ENCODE measurements at places on chromosomes 2 and 18.
A peak's percentile ranks its signal among the peaks of the same experiment; 100 is the strongest.

DNA sequence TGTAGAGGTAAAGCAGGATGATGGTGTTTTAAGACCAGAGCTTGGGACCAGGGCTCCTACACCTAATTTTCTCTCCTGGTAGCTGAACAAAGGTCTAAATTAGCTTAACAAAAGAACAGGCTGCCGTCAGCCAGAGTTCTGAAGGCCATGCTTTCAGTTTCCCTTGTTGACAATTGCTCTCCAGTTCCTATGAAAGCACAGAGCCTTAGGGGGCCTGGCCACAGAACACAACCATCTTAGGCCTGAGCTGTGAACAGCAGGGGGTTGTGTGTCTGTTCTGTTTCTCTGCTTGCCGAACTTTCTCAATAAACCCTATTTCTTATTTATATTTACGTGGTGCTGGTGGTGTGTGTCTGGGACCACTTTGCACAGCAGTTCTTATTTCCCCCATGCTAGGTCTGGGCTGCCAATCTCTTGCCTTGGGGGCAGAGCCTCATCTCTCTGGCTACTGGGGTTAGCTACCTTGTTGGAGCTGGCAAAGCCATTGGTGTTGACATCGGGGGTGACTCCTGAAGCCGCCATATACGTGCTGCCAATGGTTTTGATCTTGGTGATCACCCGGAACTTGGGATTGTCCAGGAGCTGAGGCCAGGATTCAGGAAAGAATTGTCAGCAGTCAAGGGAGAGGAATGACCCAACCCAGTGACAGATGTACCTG is 29.0 kb downstream of the CENPO start:
- DNase-seq, result no peak

DNA sequence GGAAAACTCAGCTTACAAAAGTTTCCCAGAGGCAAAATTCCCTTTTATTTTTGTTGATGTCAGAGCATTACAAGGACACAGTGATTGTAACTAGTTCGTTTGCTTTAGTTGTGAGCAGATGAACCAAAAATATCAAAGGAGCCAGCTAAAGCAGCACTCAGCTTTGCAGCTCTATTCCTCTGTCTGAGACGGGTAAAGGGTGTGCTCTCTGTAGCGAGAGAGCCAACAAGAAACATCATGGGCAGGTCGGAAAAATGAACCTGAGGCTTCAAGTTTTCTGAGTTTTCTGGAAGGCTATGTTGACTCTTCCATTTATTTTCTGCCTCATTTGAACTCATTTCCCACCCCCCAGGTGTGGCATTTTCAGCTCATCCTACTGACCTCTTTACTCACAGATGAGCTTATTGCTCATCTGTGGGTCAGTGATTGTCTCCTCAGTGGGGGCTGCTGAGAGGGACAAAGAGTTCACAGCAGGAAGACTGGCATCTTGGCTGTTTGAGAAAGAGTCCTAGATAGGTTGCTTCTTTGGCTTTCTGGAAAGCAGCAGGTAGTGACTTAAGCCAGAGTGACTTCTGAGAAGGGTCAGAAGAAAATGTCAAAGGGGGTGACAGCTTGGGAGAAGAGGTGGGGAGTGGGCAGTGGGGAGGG is 66.6 kb upstream of the EPC2 start:
- DNase-seq, result no peak

- DNase-seq, result no peak
Measured at GRCh38 chr2:231185050-231185725, 13.2 kb upstream of the ARMC9 start.

DNA sequence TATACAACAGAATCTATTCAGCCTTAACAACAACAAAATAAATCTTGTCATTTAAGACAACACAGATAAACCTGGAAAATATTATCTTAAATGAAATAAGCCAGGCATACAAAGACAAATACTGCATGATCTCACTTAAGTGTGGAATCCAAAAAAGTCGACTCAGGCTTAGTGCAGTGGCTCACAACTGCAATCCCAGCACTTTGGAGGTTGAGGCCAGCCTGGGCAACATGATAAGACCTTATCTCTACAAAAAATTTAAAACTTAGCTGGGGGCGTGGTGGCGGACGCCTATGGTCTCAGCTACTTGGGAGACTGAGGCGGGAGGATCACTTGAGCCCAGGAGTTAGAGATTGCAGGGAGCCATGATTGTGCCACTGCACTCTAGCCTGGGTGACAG is 75.2 kb upstream of the RNU4ATAC start:
- no peak for DNase-seq

DNA sequence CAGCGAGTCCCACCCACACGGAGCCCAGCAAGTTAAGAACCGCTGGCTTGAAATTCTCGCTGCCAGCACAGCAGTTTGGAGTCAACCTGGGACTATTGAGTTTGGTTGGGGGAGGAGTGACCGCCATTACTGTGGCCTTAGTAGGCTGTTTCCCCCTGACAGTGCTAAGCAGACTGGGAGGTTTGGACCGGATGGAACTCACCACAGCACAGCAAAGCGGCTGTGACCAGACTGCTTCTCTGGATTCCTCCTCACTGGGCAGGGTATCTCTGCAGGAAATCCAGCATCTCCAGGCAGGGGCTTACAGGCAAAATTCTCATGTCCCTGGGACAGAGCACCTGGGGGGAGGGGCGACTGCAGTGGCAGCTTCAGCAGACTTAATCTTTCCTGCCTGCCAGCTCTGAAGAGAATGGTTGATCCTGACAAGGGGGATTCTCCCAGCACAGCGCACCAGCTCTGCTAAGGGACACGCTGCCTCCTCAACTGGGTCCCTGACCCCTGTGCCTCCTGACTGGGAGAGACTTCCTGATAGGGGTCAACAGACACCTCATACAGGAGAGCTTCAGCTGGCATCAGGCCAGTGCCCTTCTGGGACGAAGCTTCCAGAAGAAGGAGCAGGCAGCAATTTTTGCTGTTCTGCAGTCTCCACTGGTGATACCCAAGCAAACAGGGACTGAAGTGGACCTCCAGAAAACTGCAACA is 425.4 kb downstream of the NYAP2 start:
- DNase-seq, result no peak

GRCh38 chr2:223027442-223027841 is 24.5 kb upstream of the KCNE4 start:
- peak; percentile 30 for DNase-seq

DNA sequence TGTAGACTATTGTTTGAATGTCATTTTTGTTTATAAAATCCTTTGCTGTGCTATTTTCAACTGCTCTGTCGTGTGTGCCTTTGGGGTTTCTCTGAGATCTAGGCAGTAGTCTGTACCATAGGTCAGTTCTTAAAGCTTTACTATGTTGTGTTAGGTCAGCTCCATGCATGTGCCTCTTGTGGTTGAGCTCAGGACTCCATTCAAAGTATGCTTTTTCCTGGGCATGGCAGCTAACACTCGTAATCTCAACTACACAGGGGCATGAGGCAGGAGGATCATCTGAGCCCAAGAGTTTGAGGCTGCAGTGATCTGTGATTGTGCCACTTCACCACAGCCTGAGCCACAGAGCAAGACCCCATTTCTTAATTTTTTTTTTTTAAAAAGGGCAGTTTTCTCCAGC is 174.4 kb upstream of the SPHKAP start:
- no peak for DNase-seq

GRCh38 chr18:11366410-11366809 is 217.0 kb upstream of the PIEZO2 start:
- no peak for DNase-seq

DNA sequence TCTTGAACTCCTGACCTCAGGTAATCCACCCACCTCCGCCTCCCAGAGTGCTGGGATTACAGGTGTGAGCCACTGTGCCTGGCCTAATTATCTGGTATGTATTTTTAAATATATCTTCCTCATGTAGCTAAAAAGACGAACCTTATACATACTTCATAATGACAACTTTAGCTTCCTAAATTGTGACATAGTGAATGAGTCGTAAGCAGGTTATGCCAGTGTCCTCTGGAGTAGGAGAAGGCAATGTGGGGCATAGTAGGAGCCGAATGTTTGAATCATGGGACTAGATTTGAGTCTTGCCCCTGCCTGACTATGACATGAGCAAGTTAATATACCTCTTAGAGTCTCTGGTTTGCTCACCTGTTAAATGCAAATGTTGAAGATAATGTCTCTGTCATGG is 95.8 kb upstream of the FOSL2 start:
- DNase-seq, result no peak

GRCh38 chr2:128794285-128794684 is 475.6 kb upstream of the HS6ST1 start:
- DNase-seq, result no peak

DNA sequence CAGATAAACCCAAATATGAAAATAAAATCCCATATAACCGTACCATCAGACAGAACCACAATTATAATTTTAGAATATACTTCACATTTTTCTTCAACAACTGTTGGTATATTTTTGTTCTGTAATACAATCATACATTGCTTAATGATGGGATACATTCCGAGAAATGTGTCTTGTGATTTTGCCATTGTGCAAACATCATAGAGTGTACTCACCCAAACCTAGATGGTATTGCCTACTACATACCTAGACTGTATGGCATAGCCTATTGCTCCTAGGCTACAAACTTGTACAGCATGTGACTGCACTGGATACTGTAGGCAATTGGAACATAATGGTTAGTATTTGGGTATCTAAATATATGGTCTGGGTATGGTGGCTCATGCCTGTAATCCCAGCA is 30.6 kb downstream of the MAPRE3 start:
- no peak for DNase-seq

GRCh38 chr18:36424741-36425142 is 127.2 kb downstream of the FHOD3 start:
- no peak for DNase-seq

DNA sequence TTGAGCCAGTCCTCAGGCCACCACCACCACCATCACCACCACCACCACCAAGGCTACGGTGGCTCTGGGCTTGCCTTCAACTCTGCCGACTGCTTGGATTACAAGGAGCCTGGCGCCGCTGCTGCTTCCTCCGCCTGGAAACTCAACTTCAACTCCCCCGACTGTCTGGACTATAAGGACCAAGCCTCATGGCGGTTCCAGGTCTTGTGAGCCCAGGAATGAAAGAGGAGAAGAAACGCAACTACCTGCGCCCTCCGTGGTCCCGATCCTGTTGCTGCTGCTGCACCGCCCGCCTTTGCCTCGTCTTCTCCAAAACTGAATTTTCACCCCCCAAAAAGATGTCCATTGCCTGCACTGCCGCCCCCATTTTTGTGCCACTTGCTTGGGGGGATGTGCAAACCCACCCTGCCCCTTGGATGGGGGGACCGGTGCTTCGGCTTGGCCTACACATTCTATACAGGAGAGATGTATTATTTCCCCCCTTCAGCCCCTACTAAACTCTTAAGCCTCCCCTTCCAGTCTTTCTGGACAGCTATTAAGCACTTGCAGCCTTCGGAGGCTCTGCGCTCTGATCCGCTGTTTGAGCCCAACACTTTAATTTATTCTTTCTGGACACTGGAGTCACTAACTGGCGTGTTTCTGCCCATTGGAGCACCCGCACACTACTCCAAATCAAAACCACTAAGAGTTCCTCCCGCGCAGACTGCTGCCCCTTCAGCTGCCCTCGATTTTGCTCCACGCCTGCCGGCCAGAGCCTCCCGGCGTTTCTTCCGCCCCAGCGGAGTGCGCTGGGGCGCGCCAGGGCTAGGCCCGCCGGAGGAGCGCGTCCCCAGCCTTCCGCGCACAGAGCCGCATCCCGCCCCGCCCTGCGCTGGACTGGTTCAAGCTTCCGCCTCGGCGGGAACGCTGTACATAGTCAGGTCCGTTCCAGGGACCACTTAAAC is 5.7 kb downstream of the OTX1 start:
- DNase-seq, result no peak

DNA sequence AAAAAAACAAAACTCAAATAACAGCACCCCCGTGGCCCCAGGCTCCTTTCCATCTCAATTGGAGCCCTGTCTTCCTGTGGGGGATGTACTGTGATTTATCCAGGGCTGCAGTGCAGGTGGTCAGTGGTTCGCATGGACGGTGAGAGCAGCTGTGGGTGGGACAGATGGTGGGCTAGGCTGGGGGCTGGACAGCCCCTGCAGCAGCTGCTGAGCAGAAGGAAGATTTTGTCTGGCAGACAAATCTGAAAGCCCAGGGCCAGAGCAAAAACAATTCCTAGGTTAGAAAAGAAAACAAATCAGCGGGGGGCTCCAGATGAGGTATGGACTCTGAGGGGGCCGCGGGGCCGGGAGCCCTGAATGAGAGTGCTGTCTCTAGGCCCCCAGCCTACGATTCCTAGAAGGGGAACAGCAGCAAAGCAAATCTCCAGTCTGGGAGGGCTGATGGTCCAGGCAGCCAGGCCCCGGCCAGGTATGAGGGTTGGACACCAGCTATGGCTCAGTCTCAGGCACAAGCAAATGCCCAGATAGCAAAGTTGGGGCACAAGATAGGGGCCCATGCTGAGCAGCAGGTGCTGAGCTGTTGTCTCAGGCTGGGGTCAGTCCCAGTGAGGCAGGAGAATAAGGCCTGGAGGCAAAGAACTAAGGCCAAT is 45.4 kb downstream of the SOWAHC start:
- DNase-seq, result no peak

DNA sequence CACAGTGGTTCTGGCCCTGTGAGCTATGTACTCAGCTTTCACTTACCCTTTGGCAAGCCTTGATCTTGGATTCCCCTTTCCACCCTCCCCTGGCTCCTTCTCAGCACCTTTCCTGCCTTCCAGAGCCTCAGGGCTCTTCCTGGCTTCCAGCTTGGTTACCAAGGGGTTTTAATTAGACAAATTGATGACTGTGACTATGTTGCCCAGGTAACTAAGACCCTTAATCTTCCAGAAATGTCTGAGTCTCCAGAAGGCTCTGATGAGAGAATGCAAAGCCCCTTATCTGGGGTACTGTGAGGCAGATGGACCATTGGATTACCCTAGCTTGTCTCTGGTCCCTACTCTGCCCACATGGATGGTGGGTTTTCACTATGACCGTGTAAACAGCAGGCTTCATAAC is 174.2 kb downstream of the LOXHD1 start:
- DNase-seq, result no peak

- no peak for DNase-seq
Measured at GRCh38 chr2:170737406-170737805, 22.3 kb downstream of the SP5 start.

DNA sequence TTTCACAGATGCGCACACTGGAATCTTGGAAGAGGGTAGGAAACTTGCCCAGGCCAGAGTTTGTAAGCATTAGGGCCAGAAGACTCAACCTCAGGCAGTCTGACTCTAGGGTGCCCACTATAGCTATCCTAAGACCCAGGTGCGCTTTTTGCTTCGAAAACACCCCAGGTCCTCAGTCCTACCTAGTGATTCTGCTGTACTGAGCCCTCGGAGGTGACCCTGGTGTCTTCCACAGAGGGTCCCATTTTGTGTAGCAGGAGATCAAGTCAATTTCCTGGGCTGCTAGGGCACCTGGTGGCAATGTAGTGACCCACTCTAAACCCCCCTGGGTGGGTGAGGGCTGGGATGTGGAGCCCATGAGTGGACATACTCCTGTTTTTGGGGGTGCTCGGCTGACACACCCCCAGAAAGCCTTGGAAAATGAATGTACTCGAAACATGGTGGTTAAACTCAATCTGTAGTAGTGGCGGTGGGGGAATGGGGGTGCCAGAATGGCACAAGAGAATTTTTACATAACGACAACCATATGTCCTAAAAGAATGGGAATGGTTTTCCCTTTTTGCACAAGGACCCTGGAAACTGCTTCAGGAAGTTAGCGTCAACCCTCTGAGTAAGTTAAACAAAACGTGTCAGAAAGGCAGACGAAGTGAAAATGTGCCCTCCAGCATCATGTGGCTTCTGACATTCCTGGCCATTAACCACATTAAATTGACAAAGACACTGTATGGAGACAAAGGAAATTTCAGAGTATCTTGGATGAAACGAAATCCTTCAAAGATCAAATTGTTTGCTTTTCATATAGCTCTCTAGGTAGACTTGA is 218.0 kb upstream of the COPS8 start:
- peak; percentile 35 for DNase-seq

GRCh38 chr18:74493689-74494088 is 2.5 kb upstream of the CNDP2 start:
- DNase-seq, result peak; percentile 41

Measured in T47D (cell line).